ENCODE measurements at places on chromosomes 6 and 20.

- DNase-seq = no peak
These were observed 28.7 kb downstream of the TXNDC5 start for GRCh38 chr6:7881765-7882500.

DNA sequence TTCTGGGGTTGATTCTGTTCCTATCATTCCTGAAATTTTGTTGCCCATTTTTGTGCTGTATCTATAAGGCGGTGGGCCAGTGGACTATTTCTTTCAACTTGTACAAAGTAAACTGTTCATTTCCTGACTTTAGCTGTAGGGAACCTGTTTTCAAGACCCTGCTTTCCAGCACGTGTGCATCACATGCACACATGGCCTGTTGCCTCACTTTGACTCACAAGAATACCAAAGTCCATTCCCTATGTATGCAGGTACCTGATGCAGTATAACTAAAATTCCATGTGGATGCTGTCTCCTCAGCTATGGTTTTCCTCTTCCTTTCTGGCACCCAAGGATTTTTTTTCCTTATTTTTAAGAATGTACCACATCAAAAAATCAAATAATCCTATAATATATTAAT lies 284.1 kb upstream of the MANEA start:
- no peak for DNase-seq

- no peak for DNase-seq
These were observed 891 bp upstream of the GHRH start for GRCh38 chr20:37262505-37262904.

DNA sequence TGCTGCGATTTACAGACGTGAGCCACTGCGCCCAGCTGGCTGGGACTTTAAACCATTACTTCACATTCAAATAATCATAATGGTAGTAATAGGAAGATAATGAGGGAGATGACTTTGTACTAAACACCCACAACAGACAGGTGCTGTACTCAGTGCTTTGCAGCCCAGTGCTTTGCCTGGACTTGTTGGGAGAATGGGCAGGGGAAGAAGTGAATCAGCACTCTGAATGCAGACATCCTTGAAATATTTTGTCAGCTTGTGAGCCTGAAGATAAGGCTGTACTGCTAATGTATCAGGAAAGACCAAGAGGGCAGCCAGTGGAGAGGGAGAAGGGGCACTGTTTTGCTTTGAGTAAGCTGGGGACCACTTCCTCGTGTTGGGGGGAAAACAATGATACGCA lies 17.4 kb downstream of the NKX2-2 start:
- no peak for DNase-seq

- no peak for DNase-seq
These were observed 113.1 kb downstream of the FOXC1 start for GRCh38 chr6:1722801-1723200.

DNA sequence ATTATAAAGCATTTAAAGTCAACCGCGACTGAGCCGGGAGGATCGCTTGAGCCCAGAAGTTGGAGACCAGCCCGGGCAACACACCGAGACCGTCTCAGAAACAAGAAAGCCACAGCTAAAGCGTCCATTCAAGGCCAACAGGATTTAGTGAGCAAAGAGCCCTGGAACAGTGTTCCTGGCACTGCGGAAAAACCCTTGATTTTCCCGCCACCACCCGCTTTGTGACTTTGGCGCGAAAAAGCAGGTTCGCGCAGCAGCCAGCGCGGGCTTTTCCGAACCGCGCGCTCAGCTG lies 669 bp downstream of the PCNA start:
- DNase-seq = no peak

DNA sequence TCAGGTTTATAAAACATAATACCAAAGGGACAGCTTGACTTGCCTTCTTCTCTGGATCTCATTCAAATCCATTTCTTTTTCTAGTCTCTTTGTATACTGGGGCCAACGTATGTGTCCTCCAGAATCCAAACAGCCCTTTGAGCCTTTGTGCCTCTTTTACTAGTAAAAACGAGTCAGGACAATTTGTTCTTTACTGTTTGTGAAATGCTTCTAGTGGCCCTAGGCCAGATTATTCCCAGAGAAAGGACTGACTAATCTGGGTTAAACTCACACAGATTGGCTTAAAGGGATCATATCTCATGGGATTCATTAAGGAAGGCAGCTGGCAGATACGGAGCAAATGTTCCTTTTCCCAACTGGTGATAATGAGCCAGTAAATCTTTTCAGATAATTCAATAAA lies 32.1 kb upstream of the MANEA start:
- no peak for DNase-seq

GRCh38 chr6:28250747-28251146 lies 1.3 kb downstream of the ZKSCAN4 start:
- DNase-seq = no peak

DNA sequence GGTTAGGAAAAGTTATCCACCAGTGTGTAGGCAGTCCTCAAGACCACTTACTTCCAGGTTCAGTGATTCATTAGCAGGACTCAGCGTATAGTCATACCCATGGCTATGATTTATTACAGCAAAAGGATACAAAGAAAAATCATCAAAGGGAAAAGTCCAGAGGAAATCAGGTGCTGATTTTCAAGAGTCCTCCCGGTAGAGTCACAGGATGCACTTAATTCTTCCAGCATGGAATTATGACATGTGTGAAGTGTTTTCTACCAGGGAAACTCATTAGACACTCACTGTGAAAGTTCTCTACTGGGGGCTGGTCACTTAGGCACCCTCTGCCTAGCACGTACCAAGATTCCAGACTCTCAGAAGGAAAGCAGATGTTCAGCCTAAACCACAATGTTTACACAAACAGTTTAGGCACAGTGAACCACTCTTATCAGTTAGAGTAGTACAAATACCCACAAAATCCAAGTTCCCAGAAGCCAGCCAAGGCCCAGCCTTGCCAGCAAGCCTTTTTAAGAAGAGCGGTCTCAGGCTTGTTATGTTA lies 10.2 kb downstream of the WFDC3 start:
- DNase-seq = no peak

- DNase-seq = no peak
These were observed 52.8 kb upstream of the SRSF6 start for GRCh38 chr20:43404878-43405277.

GRCh38 chr20:38973107-38973506 lies 11.0 kb downstream of the DHX35 start:
- DNase-seq = no peak

DNA sequence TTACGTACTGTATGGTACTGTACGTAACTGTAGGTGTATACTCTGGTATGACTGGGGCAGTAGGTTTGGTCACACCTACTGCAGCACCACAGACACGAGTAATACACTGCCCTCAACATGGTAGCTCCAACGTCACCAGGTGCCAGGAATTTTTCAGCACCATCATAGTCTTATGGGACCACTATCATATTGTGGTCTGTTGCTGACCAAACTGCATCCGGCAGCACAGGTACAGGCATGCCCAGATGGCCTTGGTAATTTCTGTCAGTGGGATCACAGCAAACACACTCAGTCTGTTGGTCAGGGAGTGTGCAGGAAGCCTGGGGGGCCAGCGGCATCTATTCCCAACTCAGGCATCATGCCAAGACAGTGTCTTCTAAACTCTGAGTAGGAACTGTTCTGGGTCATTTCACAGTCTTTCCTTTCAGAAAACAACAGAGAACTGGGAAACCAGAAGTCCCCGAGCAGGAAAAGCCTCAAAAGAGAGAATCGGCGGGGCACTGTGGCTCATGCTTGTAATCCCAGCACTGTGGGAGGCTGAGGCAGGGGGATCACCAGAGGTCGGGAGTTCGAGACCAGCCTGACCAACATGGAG lies 5.8 kb downstream of the YTHDF1 start:
- no peak for DNase-seq

DNA sequence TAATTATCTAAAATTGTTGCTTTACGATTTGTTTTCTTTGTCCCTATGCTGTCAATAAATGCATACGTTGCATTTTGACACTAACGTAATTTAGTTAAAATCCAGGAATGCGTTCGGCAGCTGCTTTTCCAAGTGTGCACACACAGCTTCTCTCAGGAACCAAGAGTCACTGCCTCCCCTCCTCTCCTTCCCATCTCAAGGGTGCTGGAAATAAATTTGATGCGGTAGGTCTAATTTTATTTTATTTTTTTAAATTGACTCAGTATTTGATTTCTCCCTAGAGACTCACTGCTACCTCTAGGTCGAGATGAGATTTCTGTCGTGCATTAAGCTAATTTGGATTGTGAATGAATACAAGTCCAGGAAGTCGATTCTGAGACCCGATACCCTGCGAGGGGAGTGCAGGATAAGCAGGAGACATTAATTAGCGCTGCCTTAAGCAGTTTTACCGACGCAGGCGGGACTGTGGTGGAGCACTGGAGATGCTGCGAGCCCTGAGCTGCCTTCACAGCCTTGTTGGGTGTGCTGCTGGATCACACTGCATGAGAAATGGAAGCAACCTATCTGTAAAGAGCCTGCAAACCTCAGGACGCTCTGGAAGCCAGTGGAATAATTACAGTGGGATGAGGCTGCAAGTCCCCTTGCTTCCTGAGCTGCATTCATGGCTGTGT lies 381.2 kb downstream of the C6orf118 start:
- DNase-seq = no peak

GRCh38 chr6:143687591-143687990 lies 9.8 kb downstream of the PHACTR2 start:
- no peak for DNase-seq

DNA sequence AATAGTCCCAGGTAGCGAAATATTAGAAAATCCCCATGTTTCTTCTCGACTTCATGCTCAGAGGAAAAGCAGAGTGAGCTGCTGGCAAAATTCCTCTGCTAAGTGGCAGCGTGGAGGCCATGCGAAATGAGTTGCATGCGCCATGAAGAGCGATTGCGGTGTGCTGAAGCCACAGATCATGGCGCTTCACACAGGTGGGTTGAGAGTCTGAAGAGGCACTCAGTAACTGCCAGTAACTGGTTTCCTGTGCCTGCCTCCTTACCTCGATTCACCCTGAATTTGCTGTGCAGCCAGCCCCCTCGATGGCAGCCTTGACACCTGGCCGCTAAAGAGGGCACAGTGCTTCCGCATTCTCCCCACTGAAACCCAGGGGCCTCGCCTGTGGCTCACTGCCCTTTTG lies 301.5 kb downstream of the NRN1 start:
- DNase-seq = no peak

GRCh38 chr6:89485320-89485719 lies 52.4 kb downstream of the ANKRD6 start:
- DNase-seq = no peak

- DNase-seq = no peak
These were observed 9.2 kb downstream of the TP53INP2 start for GRCh38 chr20:34713194-34713943.

DNA sequence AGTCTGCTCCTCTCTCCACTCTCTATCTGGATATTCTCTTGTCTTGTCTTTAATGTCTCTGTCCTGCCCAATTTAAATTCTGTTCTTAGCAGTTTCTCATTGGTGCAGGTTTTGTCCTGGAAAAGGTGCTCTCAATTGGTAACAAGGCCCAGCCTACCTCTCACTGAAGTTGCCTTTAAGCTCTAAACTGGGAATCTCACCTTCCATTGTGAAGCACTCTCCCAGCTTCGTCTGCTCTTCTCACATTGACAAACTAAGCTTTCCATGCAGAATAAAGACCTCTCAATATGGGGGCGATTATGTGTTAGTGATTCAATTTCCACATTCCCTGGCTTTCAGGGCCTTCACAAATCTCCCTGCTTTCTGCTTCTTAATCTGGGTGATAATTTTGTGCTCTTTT lies 1712.2 kb downstream of the GRIK2 start:
- DNase-seq = no peak

GRCh38 chr6:53347921-53348370 lies 804 bp downstream of the ELOVL5 start:
- DNase-seq = no peak

DNA sequence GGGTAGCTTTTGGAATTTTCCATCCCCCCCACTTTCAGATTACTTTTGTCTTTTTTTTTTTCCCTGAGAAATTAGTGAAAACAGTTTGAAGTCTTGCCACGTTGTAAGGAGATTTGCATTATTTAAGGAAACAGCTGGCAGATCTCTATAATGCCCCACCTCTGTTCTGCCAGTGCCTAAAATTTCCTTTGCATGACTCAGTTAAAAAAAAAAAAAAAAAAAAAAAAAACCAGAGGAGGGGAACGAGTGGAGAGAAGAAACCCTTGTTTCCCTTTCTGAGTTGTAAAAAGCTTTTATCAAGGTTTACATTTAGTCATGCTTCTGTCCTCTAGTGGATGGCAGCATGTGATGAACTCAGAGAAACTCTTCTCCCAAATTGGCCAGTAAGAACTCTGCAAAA lies 33.5 kb downstream of the CARMIL1 start:
- no peak for DNase-seq

DNA sequence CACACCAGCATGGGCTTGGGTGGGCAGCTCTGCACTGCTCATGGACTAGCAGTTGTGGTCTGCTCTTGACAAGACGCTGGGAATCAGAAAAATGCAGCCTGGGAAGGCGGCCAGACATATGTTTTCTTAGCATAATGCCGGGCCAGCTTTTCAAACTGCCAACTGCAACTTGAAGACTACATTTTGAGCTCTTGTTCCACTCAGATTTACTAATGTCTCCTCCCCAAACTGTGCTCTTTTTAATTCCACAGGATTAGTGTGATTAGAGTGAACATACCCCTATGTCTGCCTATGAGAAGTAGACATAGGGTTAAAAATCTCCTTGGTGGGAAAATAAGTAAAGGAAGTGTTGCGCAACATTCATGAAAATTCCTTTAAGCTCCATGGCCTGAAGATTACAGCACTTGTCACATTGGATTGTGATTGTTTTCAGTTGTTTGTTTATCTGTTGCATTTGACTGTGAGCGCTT lies 5.3 kb upstream of the FNDC1 start:
- DNase-seq = no peak

DNA sequence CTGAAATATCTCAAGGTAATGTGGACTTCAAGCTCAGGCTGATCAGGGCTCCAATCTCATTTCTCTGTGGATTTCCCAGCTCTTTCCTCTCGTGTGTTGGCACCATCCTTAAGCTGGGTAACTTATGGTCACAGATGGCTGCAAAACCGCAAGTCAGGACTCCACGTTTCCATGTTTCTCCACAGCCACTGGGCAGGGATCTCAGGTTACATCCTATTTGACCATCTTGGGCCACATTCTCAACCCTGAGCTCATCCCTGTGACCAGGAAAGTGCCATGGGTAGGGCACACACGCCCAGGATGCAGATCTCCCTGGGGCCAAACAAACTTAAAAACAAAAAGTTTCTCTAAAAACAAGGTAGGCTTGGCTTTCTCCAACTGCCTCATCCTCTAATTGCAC lies 15.4 kb downstream of the RPS6KA2 start:
- DNase-seq = no peak

Measured in GDM1 (cell line).